Omental fat pad (tissue), 4 donors: ENCODE measurements at places on chromosomes 1 and 21.

DNA sequence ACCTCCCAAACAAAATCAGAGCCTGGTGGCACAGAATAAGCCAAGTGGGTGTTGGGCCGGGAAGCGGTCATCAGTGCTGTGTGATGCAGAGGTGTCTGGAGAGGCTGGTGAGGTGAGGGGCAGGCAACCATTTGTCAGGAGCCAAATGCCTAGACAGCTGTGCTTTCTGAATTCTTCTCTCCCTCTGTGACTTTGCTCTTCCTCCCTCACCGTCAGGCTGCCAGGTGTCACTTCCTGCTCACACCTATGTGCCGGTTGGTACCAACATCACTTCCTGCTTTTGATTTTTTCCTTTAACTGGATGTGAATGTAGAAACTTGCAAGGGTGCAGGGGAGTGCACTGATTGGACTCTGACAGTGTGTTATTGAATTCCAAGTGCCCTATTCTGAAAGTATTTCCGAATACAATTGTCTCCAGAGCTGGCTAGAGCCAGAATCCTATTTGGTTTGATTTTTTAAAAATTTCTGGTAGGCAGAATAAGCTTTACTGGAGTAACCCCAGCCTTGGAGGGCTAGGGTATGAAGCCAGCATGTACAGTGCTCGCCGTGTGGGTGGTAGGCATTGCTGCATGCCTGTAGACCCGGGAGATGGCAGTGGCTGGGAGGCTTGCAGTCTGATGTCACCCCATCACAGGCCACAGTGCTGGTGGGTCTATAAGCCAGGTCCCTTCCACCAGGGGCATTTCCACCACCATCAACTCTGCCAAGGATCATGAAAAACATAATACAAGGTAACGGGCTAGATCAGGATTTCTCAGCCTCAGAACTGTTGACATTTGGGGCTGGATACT is 210.9 kb downstream of the KAZN start:
- DNase-seq = no peak

DNA sequence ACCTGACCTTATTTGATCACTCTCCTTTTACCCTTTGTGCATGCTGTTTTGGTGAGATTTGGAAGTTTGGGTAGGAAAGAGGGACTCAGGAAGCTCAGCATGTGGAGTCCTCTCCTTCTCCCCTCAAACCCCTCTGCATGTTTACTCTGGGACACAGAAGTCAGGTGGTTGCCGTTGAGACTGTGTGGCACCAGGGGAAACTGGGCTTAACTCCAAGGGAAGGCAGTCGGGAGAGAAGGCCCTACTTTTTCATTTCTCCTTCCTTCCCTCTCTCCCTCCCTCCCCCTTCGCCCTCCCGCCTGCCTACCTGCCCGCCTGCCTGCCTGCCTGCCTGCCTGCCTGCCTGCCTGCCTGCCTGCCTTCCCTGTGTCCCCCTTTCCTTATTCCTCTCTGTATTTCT is 34.8 kb upstream of the TTC22 start:
- DNase-seq = no peak

DNA sequence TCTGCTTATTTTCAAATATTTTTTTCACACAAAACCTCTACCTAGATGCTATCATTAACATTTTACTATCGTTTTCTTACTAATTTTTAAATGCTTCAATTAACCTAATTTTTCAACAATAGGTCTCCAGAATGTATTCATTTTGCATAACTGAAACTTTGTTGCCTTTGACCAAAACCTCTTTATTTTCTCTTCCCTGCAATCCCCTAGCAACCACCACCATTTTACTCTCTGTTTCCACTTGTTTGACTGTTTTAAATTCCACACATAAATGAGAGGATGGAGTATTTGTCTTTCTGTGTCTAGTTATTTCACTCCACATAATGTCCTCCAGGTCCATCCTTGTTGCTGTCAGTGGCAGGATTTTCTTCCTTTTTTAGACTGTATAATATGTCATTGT is 9.5 kb upstream of the F13B start:
- DNase-seq = no peak

- no peak for DNase-seq
These were observed 24.7 kb upstream of the DMRTA2 start for GRCh38 chr1:50447961-50448360.

DNA sequence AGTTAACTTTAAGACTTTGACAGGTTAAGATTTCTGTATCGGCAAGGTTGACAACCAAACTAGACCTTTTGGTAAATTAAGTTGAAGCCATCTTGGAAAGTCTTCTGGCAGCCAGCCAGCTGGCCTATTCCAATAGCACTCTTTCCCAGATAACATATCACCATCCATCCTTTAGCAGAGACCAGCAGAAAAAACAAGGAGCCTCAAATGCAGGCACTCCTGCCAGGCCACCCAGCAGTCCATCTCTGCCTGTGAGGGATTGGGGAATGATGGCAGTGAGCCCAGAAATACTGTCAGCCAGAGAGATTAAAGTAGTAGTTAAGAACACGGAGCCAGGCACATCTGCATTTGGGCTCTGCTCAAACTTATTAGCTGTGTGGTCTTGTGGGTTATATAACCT is 19.4 kb downstream of the ZBTB40 start:
- DNase-seq = no peak

DNA sequence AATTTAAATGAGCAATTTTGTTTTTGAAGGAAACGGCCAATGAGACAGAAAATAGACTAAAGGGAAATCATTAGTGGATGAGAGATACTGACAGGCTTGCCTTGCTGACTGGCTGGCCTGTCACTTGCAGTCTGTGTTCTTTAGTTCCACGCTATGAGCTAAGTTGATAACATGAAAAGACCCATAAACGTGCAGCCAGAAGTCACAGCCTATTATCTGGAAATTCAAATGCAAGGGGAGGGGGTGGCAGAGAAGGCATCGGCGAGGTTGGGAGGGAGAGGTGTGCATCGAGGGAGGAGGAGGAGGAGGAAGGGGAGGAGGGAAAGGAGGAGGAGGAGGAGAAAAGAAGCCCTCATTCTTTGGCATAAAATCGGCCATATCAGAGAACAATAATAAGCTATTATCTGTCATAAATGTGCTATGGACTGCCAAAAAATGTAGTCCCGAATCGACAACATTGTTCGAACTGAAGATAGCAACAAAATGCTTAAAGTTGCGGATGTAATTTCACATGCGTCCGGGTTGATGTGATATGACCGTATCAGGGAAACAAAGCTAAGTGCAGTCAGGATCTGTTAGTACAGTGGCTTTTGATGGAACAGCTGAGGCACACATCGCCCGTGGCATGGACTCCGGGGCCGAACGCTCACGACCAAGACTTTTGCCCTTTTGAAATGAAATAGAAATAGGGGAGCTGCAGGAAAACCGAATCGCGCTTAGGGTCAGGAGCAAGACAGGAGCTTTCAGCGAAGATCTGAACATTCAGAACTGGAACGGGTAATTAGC is 11.6 kb upstream of the BARHL2 start:
- no peak for DNase-seq

- no peak for DNase-seq
These were observed 29.8 kb upstream of the RCOR3 start for GRCh38 chr1:211229365-211229759.

DNA sequence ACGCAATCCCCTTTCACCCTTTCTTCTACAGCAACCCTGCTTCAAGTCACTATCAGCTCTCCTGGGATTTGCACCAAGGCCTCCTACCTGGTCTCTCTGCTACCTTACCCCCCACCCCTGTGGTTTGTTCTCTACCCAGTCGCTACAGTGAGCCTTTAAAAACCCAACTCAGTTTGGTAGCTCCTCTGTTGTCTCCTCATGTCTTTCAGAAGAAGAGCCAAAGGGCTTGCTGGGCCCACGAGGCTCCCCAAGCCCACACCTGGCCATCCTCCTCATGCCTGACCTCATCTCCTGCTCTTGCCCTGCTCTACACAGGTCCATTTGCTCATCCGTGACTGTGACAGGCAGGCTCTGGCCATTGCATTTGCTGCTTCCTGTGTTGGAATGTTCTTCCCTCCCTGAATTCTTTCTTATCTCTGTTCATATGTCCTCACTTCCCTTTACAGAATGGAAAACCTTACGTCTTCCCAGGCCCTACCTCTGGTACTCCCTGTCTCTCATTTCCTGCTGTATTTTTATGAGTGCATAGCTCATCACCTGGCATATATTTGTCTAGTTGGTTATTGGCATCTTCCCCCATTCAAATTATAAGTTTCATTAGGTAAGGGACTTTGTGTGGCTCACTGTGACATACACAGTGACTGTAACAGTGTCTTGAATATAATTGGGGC is 3.3 kb downstream of the RGS16 start:
- DNase-seq = no peak

DNA sequence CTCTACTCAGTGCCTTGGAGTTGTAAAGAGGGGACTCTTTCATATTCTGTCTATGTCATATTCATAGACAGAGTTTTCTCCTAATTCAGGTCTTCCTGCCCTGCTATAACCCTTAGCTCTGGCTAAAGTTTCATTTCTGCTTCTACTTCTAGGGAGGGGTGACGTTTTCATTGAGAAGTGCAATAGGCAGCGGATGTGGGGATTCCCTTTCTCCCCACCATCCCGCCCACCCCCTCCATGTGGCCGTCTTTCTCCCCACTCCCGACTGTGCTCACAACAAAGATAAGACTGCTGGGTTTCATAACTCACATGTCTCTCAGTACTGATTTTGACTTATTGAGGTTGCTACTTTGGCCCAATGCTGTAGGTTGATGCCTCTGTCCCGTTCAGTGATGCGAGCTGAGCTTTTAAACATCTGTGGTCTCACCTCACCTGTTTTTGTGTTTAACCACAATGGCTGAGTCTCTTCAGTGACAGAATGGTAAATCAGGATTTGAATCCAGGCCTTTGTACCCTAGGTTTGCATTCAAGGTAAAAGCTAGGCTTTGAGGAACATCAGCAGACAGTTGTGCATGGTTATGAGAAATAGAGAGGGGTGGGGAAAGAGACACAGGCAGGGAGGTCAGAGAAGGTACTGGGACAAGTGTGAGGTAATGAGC is 7.8 kb upstream of the KIF14 start:
- DNase-seq = no peak

DNA sequence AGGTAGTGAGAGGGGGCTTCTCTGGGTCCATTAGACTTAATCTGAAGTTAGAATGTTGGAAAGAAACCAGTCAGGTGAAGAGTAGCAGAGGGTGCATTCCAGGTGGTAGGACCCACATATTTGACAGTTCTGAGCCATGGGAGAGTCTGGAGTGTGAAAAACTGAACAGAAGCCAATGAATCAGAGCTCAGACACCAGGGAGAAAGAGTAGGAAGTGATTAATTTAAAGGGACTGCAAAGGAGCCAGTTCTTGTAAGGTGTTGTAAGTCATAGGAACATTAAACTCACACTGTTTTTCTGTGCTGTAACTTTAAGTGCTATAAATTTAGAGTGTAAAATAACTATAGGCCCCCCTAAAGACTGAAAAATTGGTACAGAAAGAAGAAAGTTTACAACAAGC is 5.9 kb upstream of the DHX9 start:
- DNase-seq = no peak

DNA sequence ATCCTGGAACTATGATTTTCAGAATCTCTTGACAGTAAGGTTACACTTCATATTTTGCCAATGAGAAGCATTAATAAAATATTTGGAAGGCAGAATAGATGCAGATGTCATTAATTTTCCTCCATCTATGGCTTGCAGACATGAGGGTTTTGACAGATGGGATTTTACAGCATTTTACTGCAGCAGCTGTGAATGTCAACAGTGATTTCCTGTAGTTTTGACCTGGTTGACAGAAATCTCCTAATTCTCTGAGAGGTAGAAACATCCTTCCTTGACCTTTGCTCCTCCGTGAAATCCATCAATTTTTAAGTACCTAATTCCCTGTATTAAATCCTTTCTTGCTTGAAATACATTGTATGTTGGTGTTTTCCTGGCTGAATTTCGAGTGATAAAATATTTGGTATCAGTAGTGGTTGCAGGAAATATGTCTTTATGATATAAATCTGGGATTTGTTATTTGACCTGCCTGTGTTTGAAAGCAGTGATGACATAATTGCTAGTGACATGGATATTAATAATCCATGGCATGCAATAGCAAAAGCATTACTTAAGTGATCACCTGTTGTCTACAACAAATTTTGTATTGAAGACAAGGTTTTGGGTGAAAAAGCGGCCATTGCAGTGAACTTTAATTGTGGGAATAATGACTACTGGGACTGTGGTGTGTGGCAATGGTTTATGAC is 73.9 kb downstream of the HLX start:
- no peak for DNase-seq

DNA sequence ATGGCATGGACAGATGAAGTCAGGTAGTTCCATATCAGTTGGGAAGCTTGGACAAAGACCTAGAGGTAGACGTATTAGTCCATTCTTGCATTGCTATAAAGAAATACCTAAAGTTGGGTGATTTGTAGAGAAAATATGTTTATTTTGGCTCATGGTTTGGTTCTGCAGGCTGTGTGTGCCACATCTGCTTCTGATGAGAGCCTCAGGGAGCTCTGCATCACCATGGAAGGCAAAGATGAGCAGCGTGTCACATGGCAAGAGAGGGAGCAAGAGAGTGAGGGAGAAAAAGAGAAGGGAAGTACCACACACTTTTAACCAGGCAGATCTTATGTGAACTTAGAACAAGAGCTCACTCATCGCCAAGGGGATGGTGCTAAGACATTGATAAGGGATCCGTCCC is 9.0 kb downstream of the TSACC start:
- DNase-seq = no peak

- no peak for DNase-seq
These were observed 7.3 kb downstream of the GLMN start for GRCh38 chr1:92291372-92291999.

- DNase-seq = no peak
These were observed 5.0 kb downstream of the DENND1B start for GRCh38 chr1:197770243-197770642.

DNA sequence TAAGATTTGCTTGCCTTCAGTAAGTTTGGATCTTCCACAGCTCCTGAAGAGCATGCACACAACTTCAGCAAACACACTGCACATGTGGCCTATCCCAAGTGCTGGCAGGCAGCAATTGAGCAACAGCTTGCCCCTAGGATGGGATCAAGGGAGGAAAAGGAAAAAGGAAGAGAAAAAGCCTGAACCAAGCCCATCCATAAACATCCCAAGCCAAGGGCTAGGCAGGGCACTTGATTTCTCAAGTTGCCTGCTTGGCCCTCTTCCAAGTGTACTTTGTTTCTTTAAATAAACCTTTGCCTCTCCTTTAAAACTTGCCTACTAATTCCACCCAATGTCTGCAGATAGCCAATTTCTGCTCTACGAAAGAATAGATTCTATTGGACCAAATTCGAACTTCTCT is 49.0 kb upstream of the OLFM3 start:
- no peak for DNase-seq

- no peak for DNase-seq
These were observed 3.2 kb upstream of the SNAPIN start for GRCh38 chr1:153655333-153655732.

GRCh38 chr1:224454402-224455055 is 19.9 kb upstream of the WDR26 start:
- DNase-seq = no peak

DNA sequence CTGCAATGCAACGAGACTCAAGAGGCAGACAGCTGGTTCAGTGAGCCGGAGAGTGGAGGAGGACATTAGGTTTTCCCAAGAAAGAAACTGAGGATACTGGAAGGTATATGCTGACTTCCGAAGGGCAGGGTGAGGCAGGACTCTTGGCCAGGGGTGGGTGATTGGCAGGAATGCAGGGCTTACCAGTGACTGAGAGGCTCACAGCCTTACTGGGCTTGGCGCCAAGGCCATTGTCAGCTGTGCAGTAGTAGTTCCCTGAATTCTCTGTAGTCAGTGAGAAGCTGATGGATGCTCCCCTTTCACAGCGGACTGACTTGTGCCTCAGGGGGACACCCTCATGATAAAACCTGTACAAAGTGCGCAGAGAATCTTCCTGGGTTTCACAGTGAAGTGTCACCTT is 9.6 kb downstream of the FCRL5 start:
- no peak for DNase-seq

GRCh38 chr1:182493063-182493462 is 43.1 kb downstream of the RGSL1 start:
- no peak for DNase-seq
